ENCODE measurements at places on chromosomes 1 and 21.

DNA sequence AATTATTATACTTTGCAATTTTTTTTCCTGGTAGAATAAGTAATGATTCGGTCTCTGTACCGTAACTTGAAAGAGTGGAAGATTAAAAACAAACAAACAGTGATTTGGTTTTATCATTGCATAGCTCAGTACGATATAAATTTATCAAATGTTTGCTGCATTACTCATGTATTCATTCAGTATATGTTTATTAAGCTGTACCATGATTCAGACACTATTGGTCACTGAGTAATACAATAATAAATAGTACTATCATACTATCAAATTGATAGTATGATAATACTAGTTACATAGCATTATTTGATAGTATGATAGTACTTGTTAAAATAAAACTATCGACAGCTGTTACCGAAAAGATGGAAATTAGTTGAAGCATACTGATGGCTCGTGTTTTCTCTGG is 12.1 kb downstream of the CENPF start:
- DNase-seq: no peak

DNA sequence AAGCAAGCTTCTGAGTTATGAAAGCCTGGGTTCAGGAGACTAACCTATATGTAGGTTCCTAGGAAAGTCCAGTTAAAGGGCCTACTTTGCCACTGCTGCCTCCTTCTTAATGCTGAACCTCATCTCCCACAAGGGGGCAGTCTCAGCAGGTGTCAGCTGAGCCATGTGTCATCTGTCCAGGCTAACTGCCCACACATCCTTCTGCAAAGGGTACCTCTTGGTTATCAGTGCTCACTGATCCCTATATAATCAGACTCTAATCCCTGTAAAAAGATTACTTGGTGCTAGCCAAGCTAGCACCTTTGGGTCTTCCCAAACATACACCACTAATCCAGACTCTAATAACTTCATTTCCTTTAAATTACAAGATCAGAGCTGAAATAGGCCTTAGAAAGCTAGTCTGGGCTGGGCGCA is 9.0 kb downstream of the PRDX1 start:
- no peak for DNase-seq

DNA sequence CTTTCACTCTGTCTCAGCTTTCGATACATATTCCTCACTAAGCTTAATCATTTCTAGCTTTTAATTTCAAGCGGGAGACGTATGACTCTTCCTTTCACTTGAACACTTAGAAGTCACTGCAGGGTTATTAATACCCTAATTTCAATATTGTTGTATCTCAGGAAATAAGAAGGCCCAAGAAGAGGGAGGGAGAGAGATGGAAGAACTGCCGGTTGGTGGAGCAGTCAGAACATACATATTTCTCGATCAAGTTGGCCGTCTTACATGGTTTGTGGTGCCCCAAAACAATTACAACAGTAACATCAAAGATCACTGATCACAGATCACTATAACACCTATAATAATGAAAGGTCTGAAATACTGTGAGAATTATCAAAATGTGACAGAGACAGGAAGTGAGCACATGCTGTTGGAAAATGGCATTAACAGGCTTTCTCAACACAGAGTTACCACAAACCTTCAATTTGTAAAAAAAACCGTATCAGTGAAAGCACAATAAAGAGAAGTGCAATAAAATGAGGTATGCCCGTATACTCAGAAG is 145.4 kb upstream of the HP1BP3 start:
- DNase-seq: peak; percentile 31

DNA sequence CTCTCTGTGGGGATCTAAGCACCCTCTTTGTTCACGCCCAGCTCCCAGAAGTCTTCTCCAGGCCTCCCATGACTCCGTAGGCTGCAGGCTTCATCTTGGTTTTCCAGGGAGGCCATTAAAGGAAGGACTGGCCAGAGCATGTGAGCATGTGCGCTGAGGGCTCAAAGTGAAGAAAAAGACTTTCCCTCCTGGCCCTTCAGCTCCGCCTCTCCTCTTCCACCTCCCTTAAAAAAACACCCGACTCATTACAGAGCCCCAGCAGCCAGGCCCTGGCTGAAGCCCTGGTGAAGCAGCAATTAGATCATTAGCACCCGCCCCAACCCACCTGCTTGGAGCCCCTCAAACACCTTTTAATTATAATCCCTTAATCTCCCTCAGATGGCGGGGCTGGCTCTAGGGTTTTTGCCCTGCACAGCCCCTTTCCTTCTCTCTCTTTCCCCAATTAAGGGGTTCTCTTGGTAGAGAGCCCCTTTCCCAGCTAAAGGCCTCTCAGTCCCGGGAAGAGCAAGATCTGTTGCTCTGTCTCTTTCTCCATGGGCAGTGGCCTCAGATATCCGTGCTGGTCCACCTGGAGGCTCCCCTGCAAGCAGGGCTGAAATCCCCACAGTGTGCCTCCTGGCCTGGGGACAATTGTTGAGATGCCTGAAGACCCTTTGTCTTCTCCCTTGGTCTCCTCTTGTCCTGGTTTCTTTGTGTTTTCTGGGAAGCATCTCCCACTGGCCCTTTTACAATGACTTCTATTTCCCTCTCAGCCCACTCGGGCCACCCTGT is 30.5 kb downstream of the RHBG start:
- DNase-seq: no peak

DNA sequence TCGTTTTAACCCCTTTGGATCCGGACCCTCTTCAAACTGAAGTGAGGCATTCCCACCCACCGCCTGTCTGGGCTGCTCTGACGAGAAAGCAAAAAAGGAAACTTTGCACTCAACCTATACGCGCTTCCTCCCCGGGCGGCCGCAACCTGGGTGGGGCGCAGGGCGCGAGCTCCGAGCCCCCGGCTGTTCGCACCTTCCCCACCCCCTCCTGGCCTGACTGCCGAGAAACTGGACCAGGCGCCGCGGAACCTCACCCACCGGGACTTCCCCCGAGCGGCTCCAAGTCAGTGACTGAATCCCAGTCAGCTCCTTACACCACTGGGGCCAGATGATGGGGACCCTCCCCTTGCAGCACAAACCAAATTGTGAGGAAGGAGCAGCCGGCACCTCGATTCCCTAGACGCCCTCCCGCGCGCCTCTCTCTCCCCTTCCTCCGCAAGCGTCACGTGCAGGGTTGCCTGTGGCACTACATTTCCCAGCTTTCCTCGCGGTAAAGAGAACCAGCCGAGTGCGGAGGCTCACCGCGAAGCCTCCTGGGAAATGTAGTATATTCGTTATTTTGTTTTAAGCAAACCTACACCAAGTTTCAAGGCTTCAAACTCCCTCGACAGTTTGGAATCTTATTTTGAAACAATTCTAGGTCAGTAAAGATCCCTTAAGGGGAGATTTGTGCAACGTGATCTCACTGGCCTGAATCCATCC is at the start of gene RAB29:
Gene RAB29 (minus strand): TSS at position 468 of the 702 bp plus-strand sequence. CDS start 526 bp downstream, outside the sequence.
- peak; percentile 83 for DNase-seq

- no peak for DNase-seq
These were observed 88.4 kb downstream of the DYRK1A start for GRCh38 chr21:37454869-37455503.
